ENCODE measurements at places on chromosomes 6 and 20. TPM values are rescaled to one million over a fixed set of nuclear protein-coding genes. Genes with fewer than 3 reads are reported as not detected.

MUC21 gene
- total RNA-seq: not detected

DNA sequence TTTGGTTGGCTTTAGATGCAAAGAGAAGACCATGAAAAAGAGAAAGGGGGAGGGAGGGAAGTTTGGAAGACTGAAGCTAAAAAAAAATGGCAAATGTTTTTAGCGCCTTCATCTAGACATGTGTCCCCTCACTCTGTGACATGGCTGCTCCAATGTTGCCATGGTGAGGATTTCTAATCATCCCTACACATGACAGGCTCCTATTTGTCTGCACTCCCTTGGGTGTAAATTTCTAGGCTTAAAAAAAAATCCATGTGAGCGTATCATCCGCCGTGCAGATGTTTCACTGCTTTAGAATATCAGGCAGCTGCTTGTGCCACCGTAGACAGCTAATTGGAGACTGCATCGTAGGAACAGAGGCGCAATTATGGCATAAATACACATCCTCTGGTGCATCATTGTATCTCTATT lies 761.1 kb upstream of the MMS22L start:
- no peak for DNase-seq

DNA sequence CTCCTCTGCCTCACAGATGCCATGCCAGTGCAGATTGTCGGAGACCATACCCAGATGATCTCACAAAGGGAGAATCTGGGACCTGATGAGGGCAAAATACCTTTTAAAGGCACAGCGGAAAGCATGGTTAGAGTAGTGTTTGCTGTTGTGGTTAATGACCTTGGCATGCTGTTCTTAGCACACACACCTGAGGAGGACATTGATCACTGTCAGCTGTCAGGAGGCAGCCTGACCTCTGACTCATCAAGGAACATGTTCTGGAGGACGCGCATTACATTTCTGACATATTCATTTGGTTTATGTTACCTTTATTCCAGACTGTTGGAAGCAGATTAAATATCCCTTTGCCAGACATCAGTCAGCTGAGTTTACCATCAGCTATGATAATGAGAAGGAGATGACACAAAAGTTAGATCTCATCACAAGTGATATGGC lies 57.1 kb downstream of the GOPC start:
- DNase-seq: no peak

ISM1 gene
- not detected for total RNA-seq

DNA sequence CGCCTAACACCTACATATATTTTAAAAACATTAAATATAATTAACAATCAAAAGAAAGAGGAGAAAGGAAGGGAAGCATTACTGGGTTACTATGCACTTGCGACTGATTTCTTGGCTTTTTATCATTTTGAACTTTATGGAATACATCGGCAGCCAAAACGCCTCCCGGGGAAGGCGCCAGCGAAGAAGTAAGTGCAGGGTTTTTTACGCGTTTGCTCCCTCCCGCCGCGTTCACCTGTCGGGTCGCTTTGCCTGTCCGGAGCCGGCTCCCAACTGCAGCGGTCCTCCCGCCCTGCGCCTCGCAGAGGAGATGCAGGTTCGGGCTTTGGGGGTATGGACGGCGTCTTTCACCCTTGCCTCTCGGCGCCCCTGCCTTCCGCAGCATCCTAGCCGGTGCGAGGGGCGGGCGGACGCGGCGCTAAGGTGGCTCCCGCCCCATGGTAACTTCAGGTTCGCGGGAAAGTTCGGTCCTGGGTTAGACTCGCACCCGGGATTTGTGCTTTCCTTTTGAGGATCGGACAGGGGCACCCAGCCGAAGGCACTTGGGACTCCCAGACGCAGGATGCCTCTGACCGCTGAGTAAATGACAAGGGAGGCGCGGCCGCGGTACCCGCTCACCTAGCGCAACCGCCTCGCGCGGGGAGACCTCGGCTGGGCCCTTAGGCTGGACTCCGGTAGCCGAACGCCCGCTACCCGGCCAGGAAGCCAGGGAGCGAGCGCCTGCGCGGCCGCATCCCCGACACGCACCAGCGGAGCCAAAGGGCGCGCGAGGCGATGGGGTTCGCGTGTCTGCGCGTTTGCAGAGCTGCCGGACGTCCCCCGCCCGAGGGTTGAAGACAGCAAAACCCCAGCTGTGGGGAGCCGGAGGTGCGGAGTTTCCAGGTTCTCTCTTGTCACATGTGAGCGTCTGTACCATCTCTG lies 891 bp downstream of the RSPO3 start:
- DNase-seq: no peak

GRCh38 chr6:135066806-135067205 lies 12.2 kb upstream of the HBS1L start:
- DNase-seq: no peak

- DNase-seq: no peak
Measured at GRCh38 chr6:149458196-149458595, 26.6 kb downstream of the ZC3H12D start.

DNA sequence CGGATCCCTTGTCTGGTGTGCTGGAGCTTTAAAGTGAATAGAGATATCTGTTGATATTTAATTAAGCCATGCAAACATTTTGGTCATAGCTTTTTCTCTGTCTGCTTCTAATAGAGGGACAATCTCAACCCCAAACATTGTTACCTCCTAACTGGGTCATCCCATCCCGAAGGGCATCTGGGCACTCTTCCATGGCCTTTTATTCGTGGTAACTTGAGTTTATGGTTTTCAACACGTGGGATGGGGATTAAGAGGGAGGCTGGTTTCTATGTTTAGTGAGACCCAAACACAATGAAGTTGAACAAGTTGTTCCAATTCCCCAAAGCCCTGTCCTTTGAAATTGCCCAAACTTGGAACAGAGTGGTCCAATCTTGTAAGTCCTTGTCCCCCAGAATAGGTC lies 1.4 kb upstream of the ENPP5 start:
- DNase-seq: no peak

APOM gene
- 2.4 TPM for total RNA-seq

DNA sequence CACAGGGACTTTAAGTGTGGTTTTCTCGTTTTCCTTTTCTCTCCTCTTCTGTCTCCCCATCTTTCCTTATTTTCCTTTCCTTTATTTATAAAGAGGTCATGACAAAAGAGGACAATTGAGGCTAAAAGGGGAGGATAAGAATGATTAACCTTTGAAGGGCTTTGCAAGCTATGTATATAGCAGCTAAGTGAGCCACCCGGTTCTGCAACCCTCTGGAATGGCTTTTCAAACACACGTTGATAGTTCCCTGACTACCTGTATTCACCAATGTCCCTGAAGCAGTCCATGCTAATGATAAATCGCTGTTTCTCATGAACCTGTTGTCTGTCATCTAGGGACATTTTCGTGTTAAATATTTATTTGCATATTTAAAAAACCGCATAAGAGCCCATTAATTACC lies 124.4 kb upstream of the RALGAPA2 start:
- no peak for DNase-seq

DNA sequence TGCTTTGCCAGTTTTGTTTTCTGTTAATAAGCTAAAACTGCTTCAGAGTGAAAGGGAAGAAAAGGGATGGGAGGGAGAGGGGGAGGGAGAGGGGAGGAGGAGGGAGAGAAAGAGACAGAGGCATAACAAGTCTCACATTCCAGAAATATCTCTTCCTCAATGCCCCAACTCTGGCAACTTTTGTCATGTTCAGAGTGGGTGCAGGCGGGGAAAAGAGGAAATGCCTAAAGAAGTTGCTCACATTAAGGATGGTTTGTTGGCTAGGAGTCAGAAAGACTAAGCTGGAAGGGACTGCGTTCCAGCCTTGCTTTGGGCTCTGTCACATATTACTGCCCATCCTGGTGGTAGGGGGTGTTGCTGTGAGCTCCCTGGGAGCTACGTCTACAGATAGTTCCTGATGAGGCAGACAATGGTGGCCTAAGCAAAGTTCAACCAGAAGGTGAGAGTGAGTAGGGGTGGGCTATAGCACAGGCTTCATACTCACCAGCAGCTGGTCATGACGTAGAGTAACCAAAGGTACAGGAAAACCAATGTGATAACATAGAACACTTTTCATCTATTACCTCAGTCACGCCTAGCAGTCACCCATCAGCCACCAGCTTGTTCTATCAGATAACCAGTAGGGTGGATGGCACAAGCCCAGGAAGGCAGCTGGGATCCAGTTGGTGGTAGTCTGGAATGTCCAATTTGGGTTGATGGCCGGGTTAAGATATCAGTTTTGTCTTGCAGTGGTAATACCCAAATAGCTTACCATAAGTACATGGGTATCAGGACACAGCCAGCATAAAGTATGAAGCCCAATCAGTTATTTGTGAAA lies 2.1 kb downstream of the TSPYL4 start:
- DNase-seq: no peak

DNA sequence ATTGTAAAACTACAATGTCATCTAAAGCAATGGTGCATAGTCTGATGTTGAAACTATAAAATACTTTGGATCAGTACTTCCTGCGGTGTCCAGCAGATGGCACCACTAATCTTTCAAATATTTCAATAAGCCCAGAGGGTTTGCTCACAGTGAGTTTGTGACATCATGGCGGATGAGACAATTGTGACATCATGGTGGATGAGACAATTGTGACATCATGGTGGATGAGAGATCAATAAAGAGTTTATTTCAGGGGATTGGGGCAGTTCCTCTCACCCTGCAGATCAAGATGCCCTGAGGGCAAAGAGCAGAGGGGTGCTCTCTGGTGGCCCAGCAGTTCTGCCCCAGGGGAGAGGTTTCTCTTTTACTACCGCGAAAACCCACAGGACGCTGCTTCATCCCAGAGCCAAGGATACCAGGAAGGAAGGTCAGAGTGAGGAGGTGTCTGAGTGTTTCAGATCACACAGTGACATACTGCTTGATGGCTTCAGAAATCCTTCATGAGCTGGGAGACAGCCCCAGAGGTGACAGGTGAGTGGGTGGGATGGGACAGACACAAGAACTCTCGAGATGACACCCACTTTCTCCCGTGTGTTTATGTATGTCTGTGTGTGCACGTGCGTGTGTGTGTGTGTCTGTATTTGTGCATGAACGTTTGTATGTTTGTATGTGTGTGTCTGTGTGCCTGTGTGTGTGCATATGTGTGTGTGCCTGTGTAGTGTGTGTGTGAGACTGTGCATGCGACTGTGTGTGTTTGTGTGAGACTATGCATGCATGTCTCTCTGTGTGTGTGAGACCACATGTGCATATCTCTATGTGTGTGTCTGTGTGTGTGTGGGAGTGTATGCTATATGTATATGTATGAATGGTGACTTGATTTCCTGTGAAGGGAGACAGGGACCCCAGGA lies 7.3 kb upstream of the ULBP2 start:
- DNase-seq: peak; percentile 73

- DNase-seq: no peak
Measured at GRCh38 chr6:113449051-113449450, 408.1 kb upstream of the MARCKS start.

DNA sequence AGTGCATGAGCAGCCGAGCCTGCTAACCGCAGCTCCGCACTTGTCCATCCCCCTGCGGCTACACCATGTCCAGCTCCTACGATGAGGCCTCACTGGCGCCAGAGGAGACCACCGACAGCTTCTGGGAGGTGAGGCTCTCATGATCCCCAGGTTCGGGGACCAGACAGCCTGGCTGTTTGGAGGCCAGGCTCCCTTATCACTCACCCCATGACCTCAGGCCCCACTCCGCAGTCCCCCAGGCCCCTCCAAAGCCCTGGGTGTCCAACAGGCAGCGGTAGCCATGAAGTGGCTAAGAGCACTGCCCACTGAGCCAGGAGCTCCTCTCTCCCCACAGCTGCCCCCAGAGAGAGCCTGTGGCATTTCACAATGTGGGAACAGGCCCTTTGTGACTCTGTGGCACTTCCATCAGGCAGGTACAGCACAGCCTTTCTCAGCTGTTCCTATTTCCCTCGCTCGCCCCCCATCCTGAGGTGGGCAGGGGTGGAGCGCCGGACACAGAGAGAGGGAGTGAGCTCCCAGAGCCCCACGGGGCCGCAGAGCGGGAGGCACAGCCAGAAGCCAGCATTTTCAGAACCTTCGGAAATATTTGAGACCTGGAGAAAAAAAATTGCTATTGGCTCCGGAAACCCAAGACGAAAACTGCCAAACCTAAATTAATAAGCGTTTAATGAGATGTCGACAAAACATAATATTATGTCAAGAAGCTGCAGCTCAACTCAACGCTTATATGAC lies 29.7 kb downstream of the SPDEF start:
- DNase-seq: no peak

NRSN1 gene
- not detected for total RNA-seq
